ENCODE measurements at places on chromosomes 5 and 9.

DNA sequence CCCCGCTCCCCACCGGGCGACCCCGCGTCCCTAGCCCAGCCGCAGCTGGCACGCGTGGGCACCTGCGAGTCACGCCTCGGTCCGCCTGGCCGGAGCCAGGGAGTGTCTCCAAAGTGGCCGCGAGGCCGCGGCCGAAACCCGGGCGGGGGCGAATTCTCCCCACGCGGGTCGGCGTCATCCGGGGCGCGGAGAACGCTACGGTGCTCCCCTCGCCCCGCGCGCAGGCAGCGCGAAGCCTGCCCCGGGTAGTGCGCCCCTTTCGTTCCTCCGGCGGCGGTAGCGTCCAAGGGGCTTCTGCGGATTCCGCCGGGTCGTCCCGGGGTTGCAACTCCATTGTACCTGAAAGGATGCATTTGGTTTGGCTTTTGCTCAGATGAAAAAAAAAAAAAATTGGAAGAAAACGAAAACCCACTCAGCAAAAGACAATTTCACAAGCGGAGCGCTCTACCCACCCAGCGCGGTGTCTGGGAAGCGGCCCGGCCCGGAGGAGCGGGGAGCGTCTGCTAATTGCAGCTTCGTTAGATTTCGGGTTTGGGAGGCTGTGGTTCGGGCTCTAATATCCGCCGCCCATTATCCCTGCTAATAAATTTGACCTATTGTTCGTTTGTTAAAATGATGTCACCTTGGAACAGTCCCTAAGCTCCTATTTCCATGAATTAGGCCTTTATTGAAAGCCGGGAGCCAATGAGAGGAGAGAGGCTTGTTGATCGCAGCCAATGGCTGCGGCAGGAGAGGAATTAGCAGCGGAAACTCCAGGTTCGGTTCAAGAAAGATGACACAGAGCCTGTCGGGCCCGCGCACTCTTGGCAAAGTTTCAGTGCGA lies at the start of gene TLX3:
Gene TLX3, plus strand, starts transcription at position 796 of the 823 bp plus-strand sequence. CDS start 118 bp downstream, outside the sequence.
- DNase-seq, result no peak

DNA sequence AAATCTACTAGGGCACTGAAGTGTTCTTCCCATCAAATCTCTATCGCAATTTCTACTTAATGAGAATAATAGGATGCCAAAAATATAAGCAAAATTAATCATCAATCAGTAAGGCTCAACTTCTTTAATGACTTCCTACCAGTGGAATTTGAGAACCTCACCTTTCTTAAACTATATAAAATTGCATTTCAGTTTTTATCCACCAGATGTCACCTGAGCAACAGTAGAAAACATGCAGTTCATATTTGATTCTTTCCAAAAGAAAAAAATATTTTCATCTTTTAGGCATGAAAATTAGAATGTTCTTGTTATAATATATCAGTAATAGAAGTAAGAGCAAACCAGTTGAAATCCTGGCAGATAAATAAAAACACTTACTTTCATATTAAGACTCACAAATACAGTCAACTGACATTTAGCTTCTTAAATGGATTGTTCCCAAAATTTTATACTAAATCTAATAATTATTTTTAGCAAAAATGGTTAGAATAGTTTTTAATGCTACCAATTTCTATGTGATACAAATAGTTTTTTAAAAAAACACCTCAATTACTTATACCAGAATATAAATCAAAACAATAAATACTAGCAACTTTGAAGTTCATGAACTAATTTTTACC lies 13.4 kb upstream of the CCDC112 start:
- DNase-seq, result no peak

- peak; percentile 77 for DNase-seq
Observed at GRCh38 chr9:2119566-2119965, 104.4 kb downstream of the SMARCA2 start.

DNA sequence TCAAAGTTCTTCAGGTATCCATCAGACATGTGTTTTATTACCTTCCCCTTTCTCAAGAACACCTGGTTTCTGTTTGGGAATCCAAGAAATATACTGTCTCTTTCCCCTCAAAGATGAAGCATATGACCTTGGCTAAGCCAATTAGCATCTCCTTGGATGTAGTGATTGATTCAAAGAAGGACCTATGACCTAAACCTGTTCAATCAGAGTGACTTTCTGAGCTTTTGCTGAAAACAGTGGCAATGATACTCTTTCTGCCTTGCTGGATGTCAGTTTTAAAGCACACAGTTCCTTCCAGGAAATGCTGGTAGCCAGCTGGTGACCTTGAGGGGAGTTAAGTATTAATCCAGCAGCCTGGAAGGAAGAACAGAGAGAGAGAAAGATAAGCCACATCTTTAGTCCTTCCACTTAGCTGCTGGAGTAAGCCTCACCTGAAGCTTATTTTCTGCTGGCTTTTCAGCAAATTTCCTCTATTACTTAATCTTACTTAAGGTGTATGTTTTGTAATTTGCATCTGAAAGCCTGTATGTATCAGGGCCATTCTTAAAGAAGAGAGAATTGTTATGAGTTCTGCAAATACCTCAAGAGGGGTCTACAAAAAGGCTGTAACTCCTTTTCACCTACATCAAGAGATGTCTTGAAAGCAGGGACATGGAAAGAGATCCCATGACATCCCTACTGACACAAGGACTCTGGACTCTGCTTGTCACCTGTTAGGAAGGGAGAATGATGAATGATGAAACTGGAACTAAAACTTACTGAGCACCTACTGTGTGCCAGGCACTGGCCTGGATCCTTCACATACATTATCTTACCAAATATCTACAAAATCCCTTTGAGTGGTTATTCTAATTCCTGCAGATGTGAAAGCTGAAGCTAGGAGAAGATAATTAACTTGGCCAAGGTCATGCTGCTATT lies 35.2 kb upstream of the PIK3R1 start:
- DNase-seq, result no peak

DNA sequence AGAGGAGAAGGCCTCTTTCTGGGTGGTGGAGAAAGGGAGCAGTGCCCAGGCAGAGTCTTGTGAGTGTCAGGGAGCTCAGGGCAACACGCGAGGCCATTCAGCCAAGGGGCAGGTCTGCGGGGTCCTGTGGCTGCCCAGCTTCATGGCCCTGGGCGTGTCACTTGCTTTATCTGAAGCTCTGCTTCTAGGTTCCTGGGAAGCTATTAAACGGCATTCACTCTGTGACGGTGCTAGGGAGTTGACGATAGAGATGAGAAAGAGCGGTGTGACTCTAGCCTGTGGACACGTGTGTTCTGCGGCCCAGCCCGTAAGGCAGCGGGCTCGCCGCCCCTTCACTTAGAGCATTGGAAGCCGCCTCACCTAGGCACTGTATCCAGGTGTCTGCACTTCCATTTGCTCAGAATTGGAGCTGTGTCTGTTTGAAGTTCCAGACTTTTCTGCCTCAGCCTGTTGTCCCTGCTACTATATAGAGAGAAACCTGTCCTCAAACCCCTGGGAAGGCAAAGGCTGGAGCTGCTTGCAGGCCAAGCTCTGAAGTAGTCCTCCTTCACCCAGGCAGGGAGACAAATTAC lies 88.3 kb downstream of the PHF2 start:
- no peak for DNase-seq

- DNase-seq, result no peak
Observed at GRCh38 chr5:106600803-106601202, 1069.9 kb downstream of the EFNA5 start.

- no peak for DNase-seq
Observed at GRCh38 chr9:121297389-121297788, 29.4 kb downstream of the GSN start.

DNA sequence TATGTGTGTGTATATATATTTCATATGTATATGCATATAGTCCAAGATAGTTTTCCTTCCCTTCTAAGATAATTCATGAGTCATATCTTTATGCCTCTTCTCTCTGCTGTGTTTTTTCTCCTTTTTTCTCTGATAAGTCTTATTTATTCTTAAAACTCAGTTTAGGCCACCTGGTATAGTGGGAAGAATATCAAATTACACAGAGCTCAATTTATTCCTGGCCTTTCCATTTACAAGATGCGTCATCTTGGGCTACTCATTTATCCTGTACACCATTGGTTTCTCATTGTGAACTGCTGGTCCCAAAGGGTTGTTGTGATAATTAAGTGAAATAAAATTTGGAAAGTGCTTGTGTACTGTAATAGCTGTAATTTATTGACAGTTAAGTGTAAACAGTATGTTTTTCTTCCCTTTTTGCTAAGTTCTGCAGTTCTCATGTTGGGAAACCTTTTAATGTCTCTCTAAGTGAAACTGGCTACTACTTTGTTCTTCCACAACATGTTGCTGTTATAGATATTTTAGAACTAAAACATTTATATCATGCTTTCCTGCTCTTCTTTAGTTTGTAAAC lies 19.4 kb downstream of the CCDC171 start:
- DNase-seq, result no peak

GRCh38 chr9:89905606-89906338 lies 301.0 kb downstream of the GADD45G start:
- DNase-seq, result no peak

GRCh38 chr9:35553670-35554543 lies 51.2 kb upstream of the TESK1 start:
- peak; percentile 81 for DNase-seq

- no peak for DNase-seq
Observed at GRCh38 chr5:175246889-175247520, 197.0 kb downstream of the DRD1 start.
